ENCODE measurements at places on chromosomes 16 and 17. TPM values are rescaled to one million over a fixed set of nuclear protein-coding genes. Genes with fewer than 3 reads are reported as not detected.

DNA sequence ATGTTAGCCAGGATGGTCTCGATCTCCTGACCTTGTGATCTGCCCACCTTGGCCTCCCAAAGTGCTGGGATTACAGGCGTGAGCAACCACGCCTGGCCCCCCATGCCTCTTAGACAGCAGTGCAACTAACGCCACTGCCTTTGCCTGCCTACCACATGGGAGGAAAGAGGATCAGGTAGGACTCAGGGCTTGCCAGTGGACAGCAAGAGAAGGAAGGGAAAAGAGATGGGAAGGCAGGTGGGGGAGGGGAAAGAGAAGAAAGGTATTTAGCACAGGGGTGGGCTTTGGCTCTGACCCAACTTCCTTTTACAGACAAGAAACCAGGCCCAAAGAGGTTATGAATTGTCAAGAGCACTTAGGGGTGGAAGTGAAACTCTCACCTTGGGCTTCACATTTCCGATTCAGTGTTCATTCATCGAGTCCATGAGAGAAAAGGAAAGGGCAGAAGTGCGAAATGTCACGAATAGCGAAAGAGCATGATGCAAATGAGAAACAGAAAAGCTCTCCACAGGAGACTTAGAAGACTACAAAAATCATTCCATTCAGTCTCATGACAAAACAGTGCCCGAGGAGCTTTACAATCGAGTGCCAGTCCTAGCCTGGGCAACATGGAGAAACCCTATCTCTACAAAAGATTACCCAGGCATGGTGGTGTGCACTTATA is 36.4 kb downstream of the CDK5R1 start:
- no peak for DNase-seq

- no peak for DNase-seq
Observed at GRCh38 chr17:13599864-13600263, 1.9 kb downstream of the HS3ST3A1 start.

- DNase-seq, result no peak
Observed at GRCh38 chr16:1218061-1218929, 6.8 kb downstream of the TPSG1 start.

GRCh38 chr17:36034127-36034526 is 16.4 kb upstream of the CCL23 start:
- no peak for DNase-seq

- DNase-seq, result no peak
Observed at GRCh38 chr17:48376682-48377325, 53.2 kb downstream of the SKAP1 start.

- no peak for DNase-seq
Observed at GRCh38 chr16:64356267-64356666, 765.6 kb downstream of the CDH11 start.

DNA sequence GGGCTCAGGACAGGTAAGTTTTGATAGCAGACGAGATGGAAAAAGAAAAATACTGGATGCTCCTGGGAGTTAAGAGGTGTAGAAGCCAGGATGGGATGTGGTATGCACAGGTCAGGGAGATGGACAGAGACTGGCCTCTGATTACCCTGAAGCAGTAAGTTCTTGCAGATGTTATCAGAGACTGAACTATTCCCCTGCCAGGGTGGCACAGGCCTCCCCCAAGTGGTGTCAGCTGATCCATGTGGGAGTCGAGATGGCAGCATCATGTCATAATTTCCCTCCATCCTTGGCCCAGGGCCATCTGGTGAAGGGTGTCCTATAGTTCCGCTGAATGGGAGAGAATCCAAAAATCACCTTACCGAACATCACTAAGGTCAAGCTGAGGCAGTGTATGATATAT is 14.1 kb upstream of the NKD1 start:
- DNase-seq, result no peak

GRCh38 chr17:9936095-9936494 is 31.0 kb upstream of the RCVRN start:
- no peak for DNase-seq

DNA sequence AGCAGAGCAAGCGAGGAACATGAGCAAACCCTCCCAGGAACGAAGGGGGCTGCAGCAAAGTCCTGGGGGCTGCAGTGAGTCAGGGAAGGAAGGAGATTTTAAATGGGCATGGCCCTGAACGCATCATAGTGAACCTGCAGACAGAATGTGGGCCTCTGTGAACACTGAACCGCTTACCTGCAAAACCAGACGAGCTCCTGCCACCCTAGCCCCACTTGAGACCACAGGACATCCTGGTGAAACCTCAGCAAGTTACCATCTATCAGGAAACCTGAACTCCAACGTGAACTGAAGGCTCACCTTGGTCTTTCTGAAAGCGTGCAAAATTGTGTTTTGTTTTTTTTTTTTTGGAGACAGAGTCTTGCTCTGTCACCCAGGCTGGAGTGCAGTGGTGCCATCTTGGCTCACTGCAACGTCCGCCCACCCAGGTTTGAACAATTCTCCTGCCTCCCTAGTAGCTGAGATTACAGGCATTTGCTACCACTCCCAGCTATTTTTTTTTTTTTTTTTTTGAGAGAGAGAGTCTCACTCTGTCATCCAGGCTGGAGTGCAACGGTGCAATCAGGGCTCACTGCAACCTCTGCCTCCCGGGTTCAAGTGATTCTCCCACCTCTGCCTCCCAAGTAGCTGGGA is 30.8 kb downstream of the FANCA start:
- no peak for DNase-seq

- DNase-seq, result no peak
Observed at GRCh38 chr17:72104164-72104862, 16.5 kb upstream of the SOX9 start.

- no peak for DNase-seq
Observed at GRCh38 chr17:35132099-35132498, 10.0 kb downstream of the NLE1 start.

GRCh38 chr16:9840761-9841665 is 341.2 kb downstream of the GRIN2A start:
- DNase-seq, result no peak

GRCh38 chr17:77886387-77886728 is 72.1 kb upstream of the TNRC6C start:
- no peak for DNase-seq

GRCh38 chr17:17314501-17315071 is 11.4 kb downstream of the NT5M start:
- DNase-seq, result no peak

DNA sequence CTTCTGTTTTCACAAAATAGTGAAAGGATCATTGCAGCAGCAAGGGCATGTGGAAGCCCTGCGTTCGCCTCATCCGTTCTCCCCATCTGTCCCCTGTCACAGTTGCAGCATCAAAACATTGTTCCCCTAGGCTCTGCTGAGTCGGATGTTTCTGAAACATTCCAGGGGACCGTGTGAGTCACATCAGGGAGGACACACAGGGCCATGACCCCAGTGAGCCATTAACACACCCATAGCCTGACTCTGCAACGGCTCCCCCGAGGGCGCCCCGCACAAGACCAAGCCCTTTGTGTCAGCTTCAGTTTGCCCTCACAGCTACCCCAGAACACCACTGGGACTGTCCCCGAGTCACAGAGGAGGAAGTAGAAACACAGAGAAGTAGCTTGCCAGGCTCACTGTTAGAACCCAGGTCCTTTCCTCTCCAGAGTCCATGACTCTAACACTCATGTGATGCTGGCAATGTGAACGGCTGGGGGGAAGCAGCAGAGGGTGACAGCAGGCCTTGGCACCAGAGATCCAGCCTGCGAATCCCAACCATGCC is 63.3 kb upstream of the HSBP1 start:
- DNase-seq, result peak; percentile 64

- DNase-seq, result no peak
Observed at GRCh38 chr17:38761612-38762011, 9.1 kb downstream of the PSMB3 start.

GRCh38 chr17:16287563-16288027 is 65.7 kb downstream of the CENPV start:
- DNase-seq, result no peak

GRCh38 chr17:33968350-33969044 is 286.6 kb upstream of the CCL2 start:
- no peak for DNase-seq

DNA sequence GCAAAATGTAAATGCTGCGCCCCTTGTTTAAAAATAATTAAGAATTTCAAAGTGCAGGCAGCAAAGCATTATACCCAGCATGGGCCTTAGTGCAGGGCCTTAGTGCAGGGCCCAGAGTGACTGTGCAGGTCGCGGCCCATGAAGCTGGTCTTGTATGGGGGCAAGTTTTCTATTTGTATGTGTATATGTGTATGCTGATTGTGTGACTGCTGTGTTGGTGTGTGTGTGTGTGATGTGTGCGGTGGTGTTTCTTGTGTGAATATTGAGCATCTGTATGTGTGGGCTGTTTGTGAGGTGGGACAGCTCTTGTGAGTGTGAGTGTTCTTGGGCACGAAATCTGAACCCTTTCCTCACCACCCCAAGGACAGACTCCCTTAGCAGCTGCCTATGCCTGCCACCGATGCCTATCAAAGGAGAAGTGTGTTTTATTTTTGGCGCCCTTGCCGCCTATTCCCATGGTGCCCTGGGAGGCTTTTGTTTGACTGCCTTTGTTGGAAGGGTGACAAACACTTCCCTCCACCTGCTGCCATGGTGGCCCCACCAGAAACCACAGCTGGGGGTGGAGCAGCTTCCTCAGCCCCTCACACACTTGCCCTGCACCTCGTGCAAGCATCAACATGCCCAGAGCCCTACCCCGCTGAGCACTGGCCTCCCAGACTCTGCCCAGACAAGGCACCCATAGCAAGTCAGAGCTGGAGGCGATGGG is 18.0 kb downstream of the CCR7 start:
- DNase-seq, result no peak

DNA sequence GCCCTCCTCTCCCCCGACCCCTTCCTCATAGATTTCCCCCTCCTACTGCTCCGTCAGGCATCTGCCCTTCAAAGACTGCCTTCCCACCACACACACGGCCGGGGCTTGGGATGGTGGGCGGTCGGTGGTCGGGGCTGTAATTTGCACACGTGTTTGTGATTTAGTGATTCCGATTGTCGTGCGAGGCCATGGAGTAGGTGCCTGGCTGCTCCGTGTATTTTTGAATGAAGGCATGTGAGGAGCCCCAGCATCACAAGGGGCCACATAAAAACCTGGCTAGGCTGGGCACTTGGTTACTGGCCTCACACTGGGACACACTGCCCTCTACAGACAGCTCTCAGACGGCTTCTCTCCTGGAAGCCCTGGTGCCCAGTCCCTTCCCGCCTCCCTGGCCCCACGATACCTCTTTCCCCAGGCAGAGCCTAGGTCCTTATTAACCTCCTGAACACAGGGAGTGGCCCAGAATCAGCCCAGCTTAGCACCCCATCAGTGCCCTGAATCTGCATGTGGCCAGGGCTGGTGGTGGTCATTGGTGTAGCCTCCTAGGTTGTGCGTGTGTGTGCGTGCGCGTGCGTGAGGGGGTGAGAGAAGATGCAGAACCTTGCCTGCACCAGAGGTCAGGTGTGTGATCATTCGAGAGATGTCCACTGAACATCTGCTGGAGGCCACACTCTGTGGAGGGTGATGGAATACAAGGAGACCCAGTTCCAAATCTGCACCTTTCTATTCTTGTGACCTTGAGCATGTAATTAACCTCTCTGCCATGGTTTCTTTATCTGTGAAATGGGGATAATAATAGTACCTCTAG is 1.3 kb upstream of the SOCS1 start:
- DNase-seq, result peak; percentile 91

- no peak for DNase-seq
Observed at GRCh38 chr17:73559532-73559931, 84.7 kb downstream of the SDK2 start.

DNA sequence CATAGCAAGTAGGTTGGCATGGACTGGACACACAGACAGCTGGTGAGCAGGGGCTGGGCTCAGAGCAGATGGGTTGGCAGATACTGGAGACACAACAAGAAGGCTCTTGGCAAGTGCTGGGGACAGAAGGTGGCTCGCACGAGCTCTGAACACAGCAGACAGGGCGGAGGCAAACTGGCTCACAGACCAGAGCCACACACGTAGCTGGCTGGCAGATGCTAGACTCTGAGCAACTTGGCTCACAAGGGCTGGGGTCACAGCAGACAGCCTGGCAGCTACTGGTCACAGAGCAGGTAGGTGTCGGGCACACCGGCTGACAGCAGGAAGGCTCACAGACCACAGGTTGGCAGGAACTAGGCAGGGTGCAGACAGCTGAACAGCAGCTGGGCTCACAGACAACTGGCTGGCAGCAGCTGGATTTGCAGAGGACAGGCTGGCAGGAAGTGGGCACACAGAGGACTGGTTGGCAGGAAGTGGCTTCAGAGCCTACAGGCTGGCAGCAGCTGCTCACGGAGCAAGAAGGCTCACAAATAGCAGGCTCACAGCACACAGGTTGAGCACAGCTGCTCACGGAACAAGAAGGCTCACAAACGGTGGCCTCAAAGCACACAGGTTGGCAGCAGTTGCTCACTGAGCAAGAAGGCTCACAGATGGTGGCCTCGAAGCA is 725 bp downstream of the KRTAP16-1 start:
- no peak for DNase-seq

Gene KRTAP4-1
- total RNA-seq, result not detected

Gene PRR11
- 11.1 TPM for total RNA-seq

Gene TNFRSF13B
- not detected for total RNA-seq

Gene RUNDC3A
- total RNA-seq, result 0.60 TPM

Gene GGA3
- total RNA-seq, result 34.3 TPM

Gene KCNJ18
- not detected for total RNA-seq

Gene DNAAF1
- total RNA-seq, result not detected

Gene TP53TG3C
- total RNA-seq, result not detected

Gene MT1M
- total RNA-seq, result 1.2 TPM
